Activated T-helper 1 cell treated with anti-CD3 and anti-CD28 coated beads, Interleukin-2, amount 50 U/mL, for 16 hours (primary cell): ENCODE measurements at places on chromosomes 3 and 15.

DNA sequence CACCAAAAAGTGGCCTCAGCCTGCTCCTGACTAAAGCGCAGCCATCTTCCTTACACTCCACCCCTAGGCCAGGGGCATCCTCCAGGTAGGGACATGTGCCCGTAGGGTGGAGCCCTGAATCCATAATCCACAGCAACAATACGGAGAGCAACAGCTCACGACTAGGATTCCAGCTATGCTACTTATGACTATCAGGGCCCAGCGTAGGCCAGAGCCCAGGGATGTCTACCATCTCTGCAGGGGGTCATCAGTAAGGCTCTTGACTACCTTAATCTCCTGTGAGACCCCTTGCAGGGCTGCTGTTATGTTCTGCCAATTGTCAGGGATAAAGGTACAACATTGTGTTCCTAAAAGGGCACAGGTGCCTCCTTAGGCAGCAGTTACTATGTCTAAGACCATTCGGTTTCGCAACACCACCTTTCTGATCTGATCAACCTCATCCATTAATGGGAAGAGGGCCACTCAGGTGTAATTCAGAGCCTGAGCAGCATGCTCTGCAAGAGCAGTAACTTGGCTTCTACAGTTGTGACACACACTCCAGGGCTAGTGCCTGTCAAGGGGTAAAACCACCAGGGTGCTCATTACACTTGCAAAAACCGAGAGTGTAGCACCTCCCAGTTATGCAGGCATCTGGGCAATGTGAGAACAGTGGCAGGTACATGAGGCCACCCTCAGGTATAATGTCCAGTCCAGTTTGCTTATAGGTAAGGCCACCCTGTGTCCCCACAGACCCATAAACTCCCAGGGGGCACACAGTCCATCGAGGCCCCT lies 11.0 kb downstream of the CCRL2 start:
- no peak for DNase-seq

DNA sequence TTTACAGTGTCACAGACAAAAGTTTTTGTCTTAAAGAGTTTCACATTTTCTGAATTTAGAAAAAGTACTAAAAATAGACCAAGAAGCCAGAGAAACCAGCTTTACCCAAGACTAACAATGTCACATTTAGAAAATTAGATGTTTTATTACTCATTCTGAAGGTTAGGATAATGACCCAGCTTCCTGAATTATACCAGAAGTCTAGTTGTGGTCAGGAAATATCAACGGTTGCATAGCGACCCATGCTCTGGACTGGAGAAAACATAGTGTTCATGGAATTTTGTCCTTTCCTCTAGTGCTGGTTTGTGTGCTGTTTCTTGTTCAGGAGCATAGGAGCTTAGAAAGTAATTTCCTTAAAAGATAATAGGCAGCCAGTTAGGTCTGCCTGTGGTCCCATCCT lies 59.0 kb downstream of the DPPA2 start:
- no peak for DNase-seq

GRCh38 chr3:142596726-142597088 lies 514 bp downstream of the PLS1 start:
- no peak for DNase-seq

- DNase-seq: no peak
Measured at GRCh38 chr15:94348084-94348483, 116.7 kb downstream of the MCTP2 start.

- DNase-seq: no peak
Measured at GRCh38 chr3:75176937-75177336, 487.2 kb upstream of the FRG2C start.

DNA sequence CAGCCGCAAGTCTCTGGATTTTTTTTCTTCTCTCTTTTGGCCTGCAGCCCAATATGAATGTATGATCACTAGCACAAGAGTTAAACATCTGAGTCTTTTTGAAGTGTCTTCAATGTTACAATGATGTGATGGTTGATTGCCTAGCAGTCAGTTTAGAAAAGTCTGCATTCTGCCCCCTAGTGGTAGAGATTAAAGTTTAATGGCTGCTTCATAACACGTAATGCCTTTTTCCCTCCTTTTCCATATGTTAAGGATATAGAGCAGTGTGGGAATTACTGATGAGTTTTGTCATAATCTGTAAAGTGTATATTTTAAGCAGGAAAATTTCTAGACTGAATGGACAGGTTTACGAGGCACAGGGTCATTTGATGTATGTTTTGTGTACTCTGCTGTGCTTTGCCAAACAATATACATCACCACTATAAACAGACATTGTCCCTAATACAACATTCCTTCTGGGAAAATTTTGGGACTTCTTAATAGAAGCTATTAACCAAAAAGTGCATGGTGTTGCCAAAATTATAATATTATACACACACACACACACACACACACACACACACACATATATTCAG lies 1038.5 kb upstream of the NR2F2 start:
- no peak for DNase-seq

GRCh38 chr3:129010310-129010956 lies 9.3 kb downstream of the EFCC1 start:
- no peak for DNase-seq

GRCh38 chr15:42130246-42130986 lies 26.0 kb downstream of the PLA2G4F start:
- no peak for DNase-seq

DNA sequence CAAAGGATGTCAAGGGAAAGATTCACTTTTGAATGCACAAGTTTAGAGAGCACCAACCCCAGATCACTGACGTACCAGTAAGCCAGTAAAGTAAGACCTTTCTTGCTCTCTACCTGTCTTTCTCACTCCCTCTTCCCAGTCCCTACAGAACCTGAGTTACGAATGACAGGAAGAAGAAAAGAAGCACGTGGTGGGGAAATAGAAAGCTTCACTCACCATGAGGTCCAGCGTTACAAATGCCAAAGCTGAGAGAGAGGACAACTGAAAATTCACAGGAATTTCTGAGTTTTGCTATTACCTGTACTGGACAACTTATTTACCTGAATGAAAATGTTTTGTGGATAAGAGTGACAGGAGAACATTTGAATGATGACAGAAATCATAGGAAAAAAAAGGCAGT lies 133.2 kb upstream of the GBE1 start:
- DNase-seq: no peak

DNA sequence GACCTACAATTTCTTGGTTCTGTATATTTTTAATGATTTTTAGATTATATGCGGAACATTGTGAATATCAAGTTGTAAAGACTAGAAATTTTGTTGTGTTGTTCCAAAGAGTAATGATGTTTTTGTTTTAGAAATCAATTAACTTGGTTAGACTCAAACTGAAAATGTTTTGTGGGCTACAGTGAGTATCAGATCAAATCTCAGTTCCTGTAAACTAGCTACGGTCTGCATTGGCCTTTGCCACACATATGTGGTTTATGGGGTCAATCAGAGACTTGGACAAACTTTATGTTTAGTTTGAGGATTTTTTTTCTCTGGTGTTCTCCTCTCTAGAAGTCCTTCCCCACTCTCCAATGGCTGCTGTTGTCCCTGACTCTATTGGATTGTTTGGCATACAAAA lies 308.0 kb upstream of the THRB start:
- no peak for DNase-seq

GRCh38 chr3:88189361-88189810 lies 39.6 kb downstream of the C3orf38 start:
- no peak for DNase-seq

DNA sequence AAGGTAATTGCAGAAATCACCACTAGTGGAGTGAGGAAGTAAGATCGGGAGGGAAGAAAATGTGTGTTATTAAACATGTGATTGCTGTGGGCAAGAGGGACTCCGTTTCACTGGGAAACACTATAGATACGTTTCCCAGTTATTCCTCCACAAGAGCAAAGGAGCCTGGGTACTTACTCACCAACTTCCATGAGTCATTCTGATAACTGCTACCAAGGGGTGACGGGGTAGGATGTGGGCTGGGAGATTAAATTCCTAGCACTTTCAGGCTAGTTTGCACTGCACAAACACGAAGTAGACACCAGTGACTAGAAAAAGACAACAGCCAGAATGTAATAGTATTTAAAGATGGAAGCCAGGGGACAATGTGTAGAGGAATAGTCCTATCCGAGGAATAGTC lies 812.9 kb upstream of the CFAP20DC start:
- no peak for DNase-seq

- no peak for DNase-seq
Measured at GRCh38 chr15:66326051-66326450, 30.4 kb downstream of the TIPIN start.

DNA sequence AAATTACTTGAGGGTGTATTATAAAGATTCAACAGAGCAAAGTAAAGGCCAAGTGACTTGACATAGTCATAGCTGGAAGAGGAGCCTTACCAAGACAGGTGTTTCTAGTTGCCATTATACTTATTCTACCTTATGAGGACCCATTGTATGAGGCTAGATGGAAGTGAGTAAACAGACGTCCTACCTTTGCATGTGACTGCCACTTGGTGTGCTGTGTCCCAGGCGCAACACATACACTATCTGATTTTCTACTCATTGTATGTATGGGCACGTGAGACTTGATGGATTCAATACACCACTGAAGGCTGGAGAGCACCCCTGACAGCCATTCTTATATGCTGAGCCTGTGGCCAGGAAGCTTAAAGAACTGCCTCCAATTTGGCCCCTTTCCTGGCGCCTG lies 40.5 kb downstream of the BOC start:
- no peak for DNase-seq

- no peak for DNase-seq
Measured at GRCh38 chr15:73935547-73935946, 9.3 kb downstream of the LOXL1 start.

DNA sequence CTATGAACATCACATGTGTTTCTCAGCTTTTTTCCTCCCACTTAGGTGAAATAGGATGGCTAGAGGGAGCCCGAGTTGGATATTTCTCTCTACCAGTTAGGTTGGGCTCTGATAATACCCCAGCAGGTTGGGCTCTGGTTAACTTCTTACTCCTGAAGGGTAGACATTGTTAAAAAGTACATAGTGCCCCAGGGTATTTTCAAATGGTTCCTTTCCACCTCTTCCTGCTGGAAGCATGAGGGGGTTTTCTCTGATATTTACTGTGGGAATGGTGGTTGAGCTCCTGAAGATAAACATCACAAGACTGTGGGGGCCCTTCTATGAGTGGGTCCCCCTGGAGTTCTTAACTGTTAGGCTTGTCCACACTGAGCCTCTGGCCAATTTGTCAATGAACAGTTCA lies 36.1 kb upstream of the SPESP1 start:
- DNase-seq: no peak

DNA sequence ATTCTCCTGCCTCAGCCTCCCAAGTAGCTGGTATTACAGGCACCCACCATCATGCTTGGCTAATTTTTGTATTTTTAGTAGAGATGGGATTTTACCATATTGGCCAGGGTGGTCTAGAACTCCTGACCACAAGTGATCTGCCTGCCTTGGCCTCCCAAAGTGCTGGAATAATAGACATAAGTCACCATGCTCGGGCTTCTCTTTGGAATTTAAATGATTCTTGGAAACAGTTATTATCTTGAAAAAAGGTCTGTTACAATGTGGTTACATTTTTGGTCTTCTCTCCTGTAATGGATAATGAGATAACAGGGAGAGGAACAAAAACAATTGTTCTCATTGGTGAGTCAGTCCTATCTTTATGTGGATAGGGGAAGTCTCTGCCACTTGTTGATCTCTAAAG lies 59.8 kb upstream of the AADACL2 start:
- DNase-seq: no peak

- no peak for DNase-seq
Measured at GRCh38 chr15:76332796-76333195, 3.8 kb upstream of the ISL2 start.

DNA sequence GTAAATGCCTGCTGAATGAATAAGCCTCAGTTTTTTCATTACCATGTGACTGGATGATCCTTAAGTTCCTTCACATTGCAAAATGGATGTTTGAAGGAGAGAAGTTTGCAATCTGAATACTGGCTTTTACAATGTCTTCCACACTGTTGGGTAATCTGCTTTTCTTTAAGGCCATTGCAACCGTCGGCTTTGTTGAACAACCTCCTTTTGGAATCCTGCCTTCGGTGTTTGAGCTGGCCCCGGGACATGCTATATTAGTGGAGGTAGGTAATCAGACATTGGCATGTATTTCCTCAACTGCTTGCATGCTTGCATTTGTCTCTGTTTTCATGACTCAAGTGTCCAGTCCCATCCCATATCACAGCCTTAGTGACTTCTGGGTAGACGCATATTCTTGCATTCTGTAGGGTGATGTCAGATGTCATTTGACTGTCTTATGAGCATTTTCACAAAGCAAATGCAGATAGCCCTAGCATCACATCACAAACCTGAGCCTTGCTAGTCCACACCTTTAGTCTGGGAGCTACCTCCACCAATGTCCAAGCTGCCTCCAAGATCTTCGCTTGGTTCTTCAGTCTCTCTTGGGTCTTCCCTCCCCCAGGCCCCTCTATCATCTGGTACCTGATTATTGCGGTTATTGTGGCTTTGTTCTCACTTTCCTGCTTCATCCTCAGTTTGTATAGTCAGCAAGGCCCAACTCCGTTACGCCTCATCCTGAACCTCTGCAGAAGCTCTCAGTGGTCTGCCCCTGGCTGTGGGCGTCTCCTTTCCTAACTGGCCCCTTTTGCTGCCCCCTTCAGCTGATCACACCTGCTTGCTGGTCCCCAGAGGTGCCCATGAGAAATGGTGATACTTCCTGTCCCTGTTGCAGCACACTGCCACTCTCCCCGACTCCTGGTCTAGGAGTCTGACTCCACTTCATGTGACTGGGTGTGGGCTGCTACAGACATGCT lies 48.5 kb downstream of the ACAA1 start:
- no peak for DNase-seq

DNA sequence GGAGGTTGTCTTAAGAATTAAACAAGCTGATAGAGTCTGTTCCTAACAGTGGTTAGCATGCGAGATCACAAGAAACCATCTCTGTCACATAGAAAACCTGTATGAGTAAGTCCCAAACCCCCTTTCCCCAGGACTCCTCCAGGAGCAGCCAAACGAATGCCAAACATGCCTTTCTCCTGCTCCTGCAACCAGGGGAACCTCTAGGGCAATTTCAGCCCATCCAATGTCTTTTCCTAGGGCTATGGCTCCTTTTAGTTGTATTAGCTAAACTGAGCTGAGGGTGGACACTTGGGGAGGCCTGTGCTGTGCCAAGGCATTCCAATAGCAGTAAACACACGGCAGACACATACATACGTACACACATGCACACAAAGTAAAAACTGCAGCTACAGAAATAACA lies 36.5 kb upstream of the TIMP4 start:
- no peak for DNase-seq

DNA sequence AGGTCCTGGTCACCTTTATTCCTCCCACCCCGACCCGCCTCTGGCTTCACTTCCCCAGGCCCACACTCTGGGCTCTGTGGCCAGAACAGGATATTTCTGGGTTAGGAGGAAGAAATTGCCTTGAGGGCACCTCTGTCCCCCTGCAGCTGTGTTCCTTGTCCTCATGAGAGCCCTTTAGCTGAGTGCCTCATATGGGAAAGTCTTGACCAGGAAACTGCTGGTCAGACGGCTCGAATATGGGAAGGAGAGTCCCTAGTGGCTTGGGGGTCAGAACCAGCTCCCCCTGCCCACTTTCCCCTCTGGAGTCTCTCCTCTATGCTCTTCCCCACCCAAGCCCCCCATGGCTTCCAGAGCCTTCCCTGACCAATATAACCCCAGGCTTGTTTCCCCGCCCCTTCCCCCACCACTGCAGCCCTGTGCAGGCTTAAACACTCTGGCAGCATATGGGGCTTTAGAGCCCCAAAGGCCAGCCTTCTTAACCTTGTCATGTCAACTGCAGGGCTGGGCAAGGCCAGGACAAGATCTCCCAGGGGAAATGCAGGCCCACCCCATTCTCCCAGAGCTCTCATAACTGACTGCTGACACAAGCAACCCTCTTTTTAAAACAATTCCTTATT lies 36.4 kb downstream of the SEC22C start:
- no peak for DNase-seq
